ENCODE measurements at places on chromosomes 5 and 9.

- no peak for DNase-seq
These were observed 132.4 kb downstream of the TRPM6 start for GRCh38 chr9:74755355-74755754.

DNA sequence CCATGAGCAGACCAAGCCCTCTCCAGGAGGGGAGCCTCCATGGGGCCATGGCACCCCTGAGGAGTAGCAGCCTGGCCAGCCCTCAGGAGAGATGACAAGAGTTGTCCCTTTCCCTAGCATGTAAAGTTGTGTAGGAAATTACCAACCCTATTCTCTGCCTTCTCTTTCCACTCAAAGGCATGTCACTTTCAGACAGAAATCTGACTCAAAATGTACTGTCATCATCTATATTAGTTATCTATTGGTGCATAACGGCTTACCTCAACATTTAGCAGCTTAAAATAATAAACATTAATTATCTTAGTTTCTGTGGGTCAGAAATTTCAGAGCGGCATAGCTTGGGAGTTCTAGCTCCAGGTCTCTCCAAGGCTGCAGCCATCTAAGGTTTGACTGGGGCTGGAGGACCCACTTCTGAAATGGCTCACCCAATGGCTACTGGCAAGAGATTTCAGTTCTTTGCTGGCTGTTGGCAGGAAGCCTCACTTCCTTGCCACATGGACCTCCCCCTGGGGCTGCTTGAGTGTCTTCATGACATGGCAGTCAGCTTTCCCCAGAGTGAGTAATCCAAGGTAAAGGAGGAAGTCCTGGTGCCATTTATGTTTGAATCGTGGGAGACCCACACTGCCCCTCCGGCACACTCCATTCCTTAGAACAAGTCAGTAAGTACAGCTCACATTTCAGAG is 632.3 kb downstream of the CCDC171 start:
- no peak for DNase-seq

- no peak for DNase-seq
These were observed 59.0 kb upstream of the C9orf72 start for GRCh38 chr9:27632254-27632653.

DNA sequence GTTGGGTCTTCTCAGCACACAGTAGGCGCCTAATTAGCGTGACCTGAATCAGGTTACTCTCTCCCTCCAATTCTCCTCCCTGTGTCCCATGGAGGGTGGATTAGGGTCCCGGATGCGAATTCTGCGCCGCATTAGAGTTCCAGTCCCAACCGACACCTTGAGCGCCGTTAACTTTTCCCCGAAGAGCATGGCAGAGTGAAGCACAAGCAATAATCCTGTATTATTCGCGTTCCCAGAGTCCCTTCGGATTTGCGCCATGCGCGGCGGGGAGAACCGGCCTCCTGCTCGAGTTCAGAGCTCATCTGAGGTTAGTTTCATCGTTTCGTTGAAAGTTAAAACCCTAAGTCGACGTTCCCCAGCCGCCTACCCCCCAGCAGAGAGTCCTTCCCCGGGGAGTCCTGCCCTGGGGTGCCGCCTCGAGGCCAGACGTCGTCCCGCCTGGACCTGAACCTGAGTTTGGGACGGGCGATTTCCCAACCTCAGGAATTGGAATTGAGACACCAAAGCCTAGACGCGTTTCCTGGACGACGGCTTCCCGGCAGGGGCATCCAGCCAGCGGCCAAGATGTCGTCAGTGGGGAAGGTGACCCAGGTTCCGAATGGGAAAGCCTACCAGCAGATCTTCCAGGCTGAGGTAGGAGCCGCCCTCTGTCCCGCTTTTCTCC is at the start of gene CCDC180:
CCDC180 (plus strand) TSS at position 160 of the 664 bp plus-strand sequence; CDS start at position 565, 405 bp downstream.
- no peak for DNase-seq

GRCh38 chr5:14582797-14583137 is 1.2 kb downstream of the OTULINL start:
- no peak for DNase-seq

- DNase-seq: no peak
These were observed 137.7 kb downstream of the PRELID2 start for GRCh38 chr5:145697251-145697990.

- no peak for DNase-seq
These were observed 979.5 kb downstream of the MAT2B start for GRCh38 chr5:164484948-164485347.

GRCh38 chr5:65556181-65556580 is 6.8 kb downstream of the CENPK start:
- no peak for DNase-seq

DNA sequence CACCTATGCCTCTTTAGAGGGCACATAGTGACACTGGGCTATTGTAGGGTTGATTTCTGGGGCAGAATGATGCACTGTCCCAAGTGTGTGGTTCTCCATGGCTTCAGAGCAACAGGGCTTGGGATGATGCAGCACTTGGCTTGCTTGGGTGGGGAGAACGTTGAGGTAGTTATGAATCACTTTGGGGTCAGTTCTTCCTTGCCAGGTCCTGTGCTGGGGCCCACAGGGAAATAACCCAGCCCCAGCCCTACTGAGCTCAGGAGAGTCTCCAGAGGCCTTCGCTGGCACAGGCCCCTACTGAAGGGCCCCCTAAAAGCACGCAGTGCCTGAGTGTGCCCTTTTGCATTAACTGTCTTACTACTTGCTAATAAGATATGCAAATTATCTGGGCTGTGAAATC is 24.2 kb downstream of the JADE2 start:
- DNase-seq: no peak
